ENCODE measurements at places on chromosomes 7 and 10.

DNA sequence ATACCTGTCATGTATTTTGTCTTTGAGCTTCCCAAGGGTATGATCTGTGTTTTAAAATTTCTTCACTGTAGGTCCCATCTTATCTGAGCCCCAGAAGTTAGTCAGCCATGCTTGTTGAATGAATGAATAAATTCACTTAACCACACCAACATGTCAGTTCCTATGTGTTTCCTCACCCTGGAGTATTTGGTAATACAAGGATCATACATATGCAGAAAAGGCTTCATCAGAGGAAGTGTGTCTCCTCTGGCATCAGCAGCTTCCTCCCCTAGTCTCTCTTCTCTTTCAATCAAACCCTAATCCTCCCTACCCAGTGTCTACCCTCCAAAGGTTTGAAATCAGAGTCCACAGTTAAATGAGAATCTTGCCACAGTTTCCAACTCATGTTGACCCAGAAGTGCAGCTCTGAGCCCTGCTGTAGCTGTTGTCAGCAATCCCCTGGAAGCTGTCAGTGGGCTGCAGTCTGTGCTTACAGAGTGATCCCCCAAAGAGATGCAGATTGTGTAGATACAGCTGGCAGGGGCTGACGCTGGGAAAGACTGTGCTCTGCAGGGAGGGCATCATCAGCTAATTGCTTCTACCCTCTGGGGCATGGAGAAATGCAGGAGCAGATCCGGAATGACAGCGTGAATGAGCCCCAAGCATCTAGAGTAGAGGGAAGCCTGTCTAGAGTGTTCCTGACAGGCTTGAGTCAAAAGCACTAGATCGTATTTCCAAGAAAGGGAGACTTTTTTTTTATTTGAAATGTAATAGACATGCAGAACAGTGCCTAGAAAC is 105.0 kb upstream of the WDR11 start:
- ATAC-seq = no peak

DNA sequence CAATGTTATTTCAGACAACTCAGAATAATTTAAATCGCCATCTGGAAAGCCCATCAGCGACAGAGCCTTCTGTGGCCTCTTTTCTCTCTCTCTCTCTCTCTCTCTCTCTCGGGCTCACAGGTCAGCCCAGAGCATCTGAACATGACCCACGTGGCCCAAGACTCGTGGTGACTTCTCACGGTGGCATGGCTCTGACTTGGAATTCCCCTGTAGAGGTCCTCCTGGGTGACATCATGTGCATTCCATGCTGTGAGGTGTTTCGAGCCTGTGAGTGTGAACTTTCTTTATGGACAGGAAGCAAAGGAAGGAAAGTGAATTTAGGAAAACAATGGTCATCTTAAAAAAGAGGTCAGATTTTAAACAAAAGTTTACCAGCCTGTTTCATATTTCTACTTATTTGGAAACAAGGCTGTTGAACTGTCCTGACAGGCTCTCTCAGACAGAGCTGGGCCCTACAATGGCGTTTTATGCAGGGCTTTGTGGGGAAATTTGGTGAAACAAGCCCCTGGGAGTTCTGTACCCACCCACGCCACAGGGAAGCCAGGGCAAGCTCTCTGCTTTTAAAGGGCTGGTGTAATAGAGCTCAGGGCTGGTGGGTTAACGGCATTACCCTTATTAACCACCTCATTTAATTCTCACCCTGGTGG is 359.7 kb upstream of the ZNF32 start:
- ATAC-seq = no peak

GRCh38 chr7:75033826-75034225 is 39.8 kb downstream of the RCC1L start:
- no peak for ATAC-seq

DNA sequence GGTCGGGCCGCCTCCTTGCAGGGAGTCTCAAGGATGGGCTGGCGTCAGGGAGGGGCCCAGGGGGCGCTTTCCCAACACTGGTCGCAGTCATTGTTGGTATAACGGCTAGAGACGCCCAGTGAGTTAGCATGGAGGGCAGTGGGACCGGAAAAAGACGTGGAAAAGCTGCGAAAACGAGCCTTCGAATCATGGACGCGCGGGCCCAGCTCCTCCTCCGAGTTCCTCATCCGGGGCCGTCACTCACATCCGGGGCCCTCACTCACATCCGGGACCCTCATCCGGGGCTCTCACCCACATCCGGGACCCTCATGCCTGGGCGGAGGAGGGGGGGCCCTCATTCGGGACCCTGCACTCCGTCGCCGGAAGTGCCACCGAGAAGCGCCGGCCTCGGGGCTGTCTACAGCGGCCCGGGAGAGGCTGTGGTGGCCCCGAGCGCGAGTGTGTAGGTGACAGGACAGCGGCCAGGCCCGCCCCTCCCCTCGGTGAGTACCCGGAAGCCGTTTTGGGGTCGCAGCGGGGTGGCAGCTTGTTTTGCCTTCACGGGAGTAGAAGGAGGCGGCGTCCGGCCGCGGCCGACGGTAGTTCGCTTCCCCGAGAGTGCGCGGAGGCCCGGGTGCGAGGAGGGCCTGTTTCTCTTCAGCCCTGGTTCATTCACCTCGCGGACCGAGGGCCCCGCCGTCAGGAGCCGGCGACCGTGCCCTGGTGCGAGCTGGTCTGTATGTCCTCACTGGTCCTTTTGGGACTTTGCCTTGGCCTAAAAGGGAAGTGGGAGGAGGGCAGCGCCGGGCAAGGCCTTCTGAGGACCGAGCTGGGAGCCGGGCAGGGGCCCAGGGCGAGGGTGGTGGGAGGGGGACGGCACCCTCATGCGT is at the start of gene ZNF655:
Gene ZNF655, plus strand, starts transcription at position 337 of the 869 bp plus-strand sequence. CDS start 1,918 bp downstream, outside the sequence.
- peak; percentile 97 for ATAC-seq

- ATAC-seq = no peak
Measured at GRCh38 chr7:44396931-44397545, 71.6 kb upstream of the CAMK2B start.

GRCh38 chr7:113404245-113404644 is 285.9 kb upstream of the SMIM30 start:
- no peak for ATAC-seq

DNA sequence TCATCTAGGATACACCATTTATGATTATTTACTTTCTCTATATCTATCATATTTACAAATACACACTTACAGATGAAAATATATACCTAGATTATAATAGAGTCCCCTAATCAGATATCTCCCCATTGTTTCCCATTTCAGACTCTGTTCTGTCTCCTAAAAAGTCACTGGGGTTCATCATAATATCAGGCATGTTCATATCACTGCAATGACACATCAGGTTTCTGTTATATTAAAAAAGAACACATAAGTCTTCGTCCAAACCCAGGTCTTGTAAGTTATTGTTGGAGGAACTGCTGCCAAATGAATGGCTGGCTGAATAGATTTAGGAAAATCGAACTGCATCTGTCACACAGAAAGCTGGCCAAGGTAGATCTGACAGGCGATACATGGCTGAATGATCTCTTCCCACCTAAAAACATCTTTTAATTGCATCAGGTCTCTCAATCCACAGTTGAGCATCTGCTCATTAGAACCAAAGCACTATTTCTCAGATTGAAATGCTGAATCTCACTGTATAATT is 178.7 kb downstream of the CACNA2D1 start:
- ATAC-seq = peak; percentile 23

DNA sequence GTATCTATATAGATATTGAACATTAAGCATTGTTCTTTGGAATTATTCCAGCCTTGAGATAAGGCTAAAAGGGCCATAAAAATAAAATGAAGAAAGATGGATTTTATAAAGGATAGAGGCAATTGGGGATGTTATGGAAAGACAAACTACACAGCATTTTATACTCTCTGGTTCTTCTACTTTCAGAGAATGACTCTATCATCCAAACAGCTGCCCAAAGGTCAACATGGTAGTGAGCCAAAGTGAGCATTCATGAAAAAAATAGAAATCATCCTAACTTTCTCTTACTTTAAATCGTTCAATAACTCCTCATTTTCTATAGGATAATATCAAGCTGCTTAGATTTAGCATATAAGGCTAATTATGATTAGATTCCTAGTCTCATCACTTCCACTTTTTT is 25.2 kb downstream of the IMMP2L start:
- no peak for ATAC-seq

- no peak for ATAC-seq
Measured at GRCh38 chr10:77532068-77532467, 105.5 kb downstream of the KCNMA1 start.

DNA sequence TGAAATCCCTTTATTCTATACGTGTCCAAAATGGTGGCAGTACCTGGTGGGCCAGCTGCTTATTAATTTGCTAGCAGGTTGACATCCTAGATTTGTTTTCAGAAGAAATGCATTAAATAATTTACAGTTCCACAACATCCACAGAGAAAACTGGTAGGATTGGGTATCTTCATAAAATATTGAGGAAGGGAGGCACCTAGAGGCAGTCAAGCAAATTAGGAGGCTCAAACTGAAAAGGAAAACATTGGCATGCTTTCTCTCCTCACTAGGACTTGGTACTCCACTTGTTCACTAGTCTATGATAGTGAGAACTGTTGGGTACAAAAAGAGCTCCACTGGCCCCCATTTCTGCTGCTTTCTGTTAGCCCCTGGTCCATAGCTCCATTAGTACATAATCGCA is 18.3 kb upstream of the LRGUK start:
- no peak for ATAC-seq

GRCh38 chr10:121681997-121682687 is 83.9 kb upstream of the FGFR2 start:
- no peak for ATAC-seq

DNA sequence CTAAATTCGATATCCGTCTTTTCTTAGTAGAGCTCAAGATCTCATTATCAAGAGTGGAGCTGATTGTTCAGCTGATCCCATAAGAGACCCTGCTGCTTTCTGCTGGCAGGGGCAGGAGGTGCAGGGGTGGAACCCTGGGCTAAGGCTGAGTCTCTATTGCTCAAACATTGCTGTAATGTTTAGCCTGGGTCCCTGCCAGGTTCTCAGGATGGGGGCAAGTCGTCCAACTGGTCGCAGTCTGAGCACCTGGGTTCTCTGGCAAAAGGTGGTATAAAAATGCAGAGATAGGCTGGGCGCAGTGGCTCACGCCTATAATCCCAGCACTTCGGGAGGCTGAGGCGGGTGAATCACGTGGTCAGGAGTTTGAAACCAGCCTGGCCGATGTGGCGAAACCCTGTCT is 62.0 kb upstream of the NRBF2 start:
- no peak for ATAC-seq

DNA sequence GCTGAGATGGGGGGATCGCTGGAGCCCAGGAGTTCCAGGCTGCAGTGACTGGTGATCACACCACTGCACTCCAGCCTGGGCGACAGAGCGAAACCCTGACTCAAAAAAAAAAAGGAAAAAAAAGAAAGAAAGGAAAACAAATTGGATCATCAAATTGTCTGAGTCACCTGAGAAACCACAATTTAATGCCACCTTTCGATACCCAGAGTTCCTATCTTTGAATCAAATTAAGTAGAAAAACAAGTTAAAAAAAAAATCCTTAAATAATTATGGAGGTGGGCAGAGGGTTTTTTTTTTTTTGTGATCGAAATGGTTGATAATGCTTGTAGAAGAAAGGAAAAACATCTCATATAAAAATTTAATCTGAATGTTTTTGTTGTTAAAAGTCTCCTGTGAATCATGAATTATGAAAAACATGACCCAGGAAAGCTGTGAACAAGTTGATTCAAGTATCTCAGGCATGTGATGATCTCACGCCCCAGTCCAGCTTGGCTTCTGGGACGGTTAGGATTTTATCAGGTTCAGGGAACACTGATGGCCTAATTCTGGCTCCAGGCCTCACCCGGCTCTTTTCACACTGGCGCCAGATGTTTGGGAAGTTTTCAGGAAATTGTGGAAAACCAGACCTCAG is 25.3 kb upstream of the CUX1 start:
- ATAC-seq = no peak

GRCh38 chr10:31011017-31011664 is 20.5 kb downstream of the ZNF438 start:
- no peak for ATAC-seq

- no peak for ATAC-seq
Measured at GRCh38 chr7:47281161-47281560, 300.8 kb downstream of the TNS3 start.

DNA sequence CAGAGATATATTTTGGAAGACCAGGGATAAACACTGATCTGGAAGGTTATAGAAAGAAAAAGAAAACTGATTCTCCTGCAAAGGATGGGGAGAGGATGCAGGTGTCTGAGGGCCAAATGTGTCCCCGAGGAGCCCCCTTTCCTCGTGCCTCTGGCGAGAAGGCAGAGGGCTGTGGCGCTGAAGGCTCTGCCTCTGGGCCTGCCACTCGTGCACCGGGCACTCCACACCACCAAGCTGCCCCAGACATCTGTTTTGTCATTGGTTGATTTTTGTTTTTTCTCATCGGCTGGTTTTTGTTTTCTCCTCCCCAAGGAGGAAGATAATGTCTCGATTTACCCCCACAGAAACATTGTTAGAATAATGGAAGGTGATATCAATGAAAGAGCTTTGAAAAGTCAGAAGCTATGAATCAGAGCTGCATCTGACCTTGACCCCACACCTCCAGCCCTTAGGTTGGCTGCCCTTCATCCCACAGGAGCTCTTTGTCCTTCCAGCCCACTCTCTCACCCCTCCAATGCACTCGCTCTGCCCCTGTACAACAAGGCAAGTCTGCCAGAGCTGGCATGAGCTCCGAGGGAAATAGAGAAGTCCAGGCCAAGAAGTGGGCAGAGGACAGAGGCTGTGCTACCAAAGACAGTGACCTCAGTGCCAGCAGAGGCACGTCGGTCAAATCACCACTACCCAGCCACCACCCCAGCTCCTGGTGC is 124.8 kb downstream of the TCERG1L start:
- ATAC-seq = no peak

GRCh38 chr7:156773966-156774365 is 119.0 kb downstream of the LMBR1 start:
- no peak for ATAC-seq

DNA sequence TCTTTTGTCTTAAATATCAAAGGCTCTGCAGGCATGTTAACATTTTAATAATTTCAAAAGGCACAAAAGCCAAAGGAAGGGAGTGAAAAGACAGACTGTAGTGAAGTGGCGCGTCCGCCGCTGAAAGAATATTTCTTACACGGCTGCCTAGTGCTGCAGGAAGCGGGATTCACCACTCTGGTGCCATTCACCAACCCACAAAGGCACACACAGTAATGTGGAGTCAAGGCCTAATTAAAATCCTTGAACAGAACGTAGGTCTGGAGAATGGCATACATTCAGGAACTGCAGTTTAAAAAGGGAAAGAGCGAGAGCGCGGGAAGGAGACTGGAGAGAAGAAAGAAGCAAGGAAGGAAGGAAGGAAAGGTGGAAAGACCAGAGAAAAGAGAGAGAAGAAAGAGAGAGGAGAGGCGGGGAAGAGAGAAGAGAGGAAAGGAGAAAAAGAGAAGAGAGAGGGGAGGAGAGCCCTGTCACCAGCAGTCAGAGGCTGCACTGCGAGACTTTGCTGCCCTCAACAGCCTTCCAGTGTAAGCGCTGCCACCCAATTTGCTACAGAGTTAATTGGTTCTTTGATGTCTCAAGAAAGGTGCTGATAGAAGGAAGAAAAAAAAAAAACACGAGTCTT is 554.0 kb downstream of the MDFIC start:
- peak; percentile 65 for ATAC-seq

- no peak for ATAC-seq
Measured at GRCh38 chr7:44978511-44979366, at the start of gene MYO1G. Gene MYO1G, minus strand, starts transcription at chr7:44979015. Its CDS starts 54 bp downstream, at chr7:44978961.

DNA sequence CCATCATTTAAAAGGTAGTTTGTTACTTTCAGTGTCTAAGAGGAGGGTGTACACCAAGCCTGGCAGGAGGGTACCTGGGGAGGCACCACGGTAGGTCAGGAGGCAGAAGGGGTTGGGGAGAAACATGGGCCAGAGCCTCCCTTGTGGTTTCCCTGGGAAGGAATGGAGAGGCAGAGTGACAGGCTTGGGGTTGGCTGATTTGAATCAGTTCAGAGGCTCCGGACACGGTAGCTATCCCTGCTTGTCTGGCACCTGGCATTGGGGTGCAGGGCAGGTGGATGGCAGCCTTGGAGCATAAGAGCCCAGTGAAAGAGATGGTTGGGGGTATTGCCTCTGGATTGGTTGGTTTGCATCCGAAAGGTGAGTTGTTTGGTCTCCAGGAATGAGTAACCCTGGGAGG is 30.2 kb upstream of the PFKP start:
- no peak for ATAC-seq

Measured in motor neuron (in vitro differentiated cells).